Stimulated activated CD4-positive, alpha-beta T cell treated with anti-CD3 and anti-CD28 coated beads, Interleukin-4, amount 100 ng/mL, for 24 hours (primary cell): ENCODE measurements at places on chromosomes 7 and 10.

DNA sequence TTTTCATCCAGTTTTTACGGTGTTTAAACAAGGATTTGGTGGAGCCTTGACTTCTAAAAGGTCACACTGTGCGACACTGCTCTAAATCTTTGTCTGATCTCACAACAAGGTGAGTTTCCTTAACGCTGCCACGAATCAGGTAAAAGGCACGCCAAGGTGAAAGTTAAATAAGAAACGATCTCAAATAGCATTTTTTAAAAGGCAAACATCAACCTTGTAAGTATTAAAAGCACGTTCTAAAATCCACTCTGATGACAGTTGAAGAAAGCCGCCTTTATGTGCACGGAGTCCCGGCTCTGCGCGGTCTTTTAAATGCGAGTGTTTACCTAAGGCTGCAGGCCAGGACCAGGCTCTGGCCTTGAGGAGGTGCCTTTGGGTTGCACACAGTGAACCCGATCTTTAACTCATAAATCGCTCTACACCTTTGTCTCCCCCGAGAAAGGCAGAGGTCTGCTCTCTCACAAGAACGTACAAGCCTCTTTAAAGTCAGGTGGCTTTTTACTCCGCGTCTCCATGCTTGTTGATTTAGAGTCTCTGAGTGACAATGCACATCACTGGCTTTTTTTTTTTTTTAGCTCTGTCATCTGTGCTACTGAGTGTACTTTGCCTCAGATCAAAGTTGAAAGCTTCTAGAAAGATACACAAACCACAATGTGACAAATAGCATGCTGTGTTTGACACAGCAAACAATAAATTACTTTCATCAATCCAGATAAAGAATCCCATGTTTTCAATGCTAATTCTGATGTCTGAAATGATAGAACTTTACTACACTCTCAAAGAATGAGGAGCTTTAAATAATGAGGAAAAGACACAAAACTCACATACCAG, 25.9 kb upstream of the RNF32 start:
- no peak for DNase-seq

- DNase-seq, result no peak
Measured at GRCh38 chr7:115707258-115708012, 323.1 kb downstream of the TFEC start.

DNA sequence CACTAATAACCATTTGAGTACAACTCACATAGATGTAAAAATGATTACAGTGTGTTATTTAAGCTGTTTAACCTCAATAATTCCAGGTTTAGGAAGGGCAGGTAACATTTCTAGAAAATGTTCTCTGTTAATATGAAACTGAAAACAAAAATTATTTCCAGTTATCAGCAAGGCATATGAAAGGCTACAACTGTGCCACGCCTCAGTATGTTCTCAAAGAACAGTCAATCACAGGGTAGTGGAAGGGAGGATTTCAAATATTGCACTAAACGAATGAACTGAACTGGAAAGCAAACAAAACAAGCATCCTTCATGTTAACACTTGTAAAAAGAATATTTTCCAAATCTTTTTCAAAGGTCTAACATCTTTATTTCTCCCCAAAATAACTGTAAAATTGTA, 31.3 kb downstream of the ARHGAP19 start:
- DNase-seq, result no peak

DNA sequence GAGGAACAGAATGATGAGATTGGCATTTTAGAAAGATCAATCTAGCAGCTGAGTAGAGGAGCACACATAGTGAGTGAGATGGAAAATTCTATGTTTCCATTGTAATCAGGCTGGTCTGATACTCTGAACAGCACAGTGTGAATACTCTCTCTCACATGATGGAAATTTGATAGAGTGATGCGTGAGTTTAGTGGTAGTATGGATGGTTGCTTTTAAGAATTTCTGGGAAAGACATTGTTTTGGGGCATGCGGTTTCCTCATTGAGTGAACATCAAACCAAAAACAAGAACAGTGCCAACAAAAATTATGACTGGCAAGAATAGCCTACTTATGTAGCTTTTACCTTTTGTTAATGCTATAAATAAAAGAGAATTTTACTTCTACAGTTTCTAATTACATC, 183.2 kb downstream of the PDE1C start:
- no peak for DNase-seq

GRCh38 chr7:41930538-41931262, 227.8 kb upstream of the INHBA start:
- no peak for DNase-seq

GRCh38 chr7:93219868-93220267, 6.4 kb downstream of the HEPACAM2 start:
- no peak for DNase-seq

DNA sequence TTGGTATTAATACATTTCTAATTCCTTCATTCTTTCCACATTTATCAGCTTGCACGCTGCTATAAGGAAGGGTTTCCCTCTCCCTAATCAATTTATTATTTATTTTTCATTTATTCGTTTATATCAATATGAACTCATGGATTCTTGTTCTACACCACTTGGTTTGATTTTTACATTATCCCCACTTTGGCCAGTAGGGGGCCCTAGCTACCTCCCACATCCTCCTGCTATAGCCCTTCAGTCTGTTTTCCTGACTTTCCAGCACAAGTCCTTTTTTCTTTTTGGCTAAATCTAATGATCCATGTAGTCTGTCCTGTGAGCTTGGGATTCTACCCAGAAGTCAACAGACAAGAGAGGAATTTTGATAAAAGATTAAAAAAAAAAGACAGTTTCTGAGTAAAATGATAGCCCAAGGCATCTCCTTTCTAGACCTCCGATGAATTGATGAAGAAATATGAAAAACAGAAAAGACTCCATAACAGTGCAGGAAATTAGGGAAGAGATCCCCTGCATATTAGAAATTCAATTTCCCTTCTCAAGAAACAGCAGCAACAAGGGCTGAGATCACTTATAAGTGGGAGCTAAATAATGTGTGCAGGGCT, 47.7 kb downstream of the LYZL2 start:
- DNase-seq, result peak; percentile 30

GRCh38 chr7:133529861-133530260, 277.0 kb downstream of the EXOC4 start:
- DNase-seq, result no peak

DNA sequence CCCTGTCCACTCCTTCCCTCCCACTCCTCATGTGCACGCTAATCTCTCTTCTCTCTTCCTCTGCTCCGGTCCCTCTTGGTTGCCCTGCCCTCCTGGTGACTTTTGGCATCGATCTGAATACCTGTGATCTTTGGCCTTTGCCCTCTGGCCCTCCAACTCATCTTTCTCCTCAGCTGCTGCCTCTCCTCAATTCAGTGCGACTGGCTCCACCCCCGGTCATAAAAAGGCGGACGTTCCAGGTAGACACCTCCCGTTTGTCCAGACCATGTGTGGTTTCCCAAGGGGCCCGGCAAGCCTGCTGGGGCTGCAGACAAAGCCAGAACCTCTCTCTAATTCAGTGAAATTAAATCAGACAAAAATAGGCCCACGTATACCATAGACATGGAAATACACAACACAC, 96.8 kb downstream of the COL13A1 start:
- no peak for DNase-seq

DNA sequence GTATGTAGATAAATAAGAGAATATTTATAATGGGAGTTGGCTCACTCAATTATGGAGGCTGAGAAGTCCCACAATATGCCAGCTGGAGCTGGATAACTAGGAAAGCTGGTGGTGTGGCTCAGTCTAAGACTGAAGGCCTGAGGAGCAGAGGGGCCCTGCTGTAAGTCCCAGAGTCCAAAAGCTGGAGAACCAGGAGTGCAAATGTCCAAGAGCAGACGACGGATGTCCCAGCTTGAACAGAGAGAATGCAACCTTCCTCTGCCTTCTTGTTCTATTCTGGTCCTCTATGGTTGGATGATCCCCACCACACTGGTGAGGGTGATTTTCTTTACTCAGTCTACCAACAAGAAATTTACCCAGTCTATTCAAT, 13.2 kb downstream of the IL2RA start:
- DNase-seq, result no peak

GRCh38 chr10:103895411-103896186, 22.4 kb downstream of the STN1 start:
- DNase-seq, result no peak

- no peak for DNase-seq
Measured at GRCh38 chr7:26101361-26102151, 50.4 kb upstream of the NFE2L3 start.

- DNase-seq, result no peak
Measured at GRCh38 chr10:3340127-3340730, 167.6 kb upstream of the PITRM1 start.

GRCh38 chr10:109996225-109996624, 11.6 kb upstream of the ADD3 start:
- DNase-seq, result no peak

GRCh38 chr10:23150091-23150490, 42.0 kb upstream of the PTF1A start:
- no peak for DNase-seq

GRCh38 chr7:552868-553635, 33.4 kb upstream of the PDGFA start:
- DNase-seq, result no peak

GRCh38 chr7:127848241-127848640, 183.0 kb downstream of the LRRC4 start:
- DNase-seq, result no peak

GRCh38 chr10:80261316-80262030, 28.0 kb downstream of the MAT1A start:
- no peak for DNase-seq

- DNase-seq, result no peak
Measured at GRCh38 chr7:140873434-140873833, 51.3 kb downstream of the BRAF start.

DNA sequence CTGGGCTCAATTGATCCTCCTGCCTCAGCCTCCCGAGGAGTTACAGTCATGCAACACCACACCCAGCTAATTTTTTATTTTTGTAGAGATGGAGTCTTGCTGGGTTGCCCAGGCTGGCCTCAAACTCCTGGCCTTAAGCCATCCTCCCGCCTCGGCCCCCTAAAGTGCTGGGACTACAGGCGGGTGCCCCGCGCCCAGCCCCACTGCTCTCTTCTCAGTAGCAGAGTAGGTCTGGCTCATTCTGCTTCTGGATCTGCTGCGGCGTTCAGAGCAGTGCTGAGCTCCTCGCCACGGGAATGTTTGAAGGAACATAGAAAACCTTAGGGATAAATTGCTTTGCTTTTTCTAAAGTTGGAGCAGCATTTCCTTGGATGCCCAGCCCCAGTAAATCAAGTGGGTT, 27.4 kb downstream of the WIPI2 start:
- no peak for DNase-seq

GRCh38 chr7:147653456-147653855, 937.1 kb upstream of the C7orf33 start:
- no peak for DNase-seq

DNA sequence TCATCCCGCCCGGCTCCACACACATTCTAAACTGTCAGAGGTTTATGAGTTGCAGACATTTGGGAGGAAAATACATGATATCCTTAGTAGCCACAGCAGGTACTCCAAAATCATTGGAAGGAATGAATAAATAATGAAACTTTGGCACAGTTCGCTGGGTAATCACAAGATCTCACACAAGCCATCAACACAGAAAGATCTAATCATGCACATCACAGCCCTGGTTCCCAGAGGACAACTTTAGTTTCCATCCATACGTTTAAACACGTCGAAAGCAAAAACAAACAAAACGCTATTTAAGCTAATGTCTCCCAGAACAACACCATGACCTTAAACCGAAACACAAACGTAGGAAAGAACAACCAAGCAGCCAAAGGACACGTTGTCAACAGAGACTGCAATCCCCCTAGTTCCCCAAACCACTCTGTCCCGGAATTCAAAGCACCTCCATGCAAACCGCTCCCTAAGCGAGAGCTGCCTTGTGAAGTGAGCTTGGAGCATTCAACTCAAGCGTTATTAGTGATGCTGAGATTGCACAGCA, 12.3 kb downstream of the SVIL start:
- no peak for DNase-seq

DNA sequence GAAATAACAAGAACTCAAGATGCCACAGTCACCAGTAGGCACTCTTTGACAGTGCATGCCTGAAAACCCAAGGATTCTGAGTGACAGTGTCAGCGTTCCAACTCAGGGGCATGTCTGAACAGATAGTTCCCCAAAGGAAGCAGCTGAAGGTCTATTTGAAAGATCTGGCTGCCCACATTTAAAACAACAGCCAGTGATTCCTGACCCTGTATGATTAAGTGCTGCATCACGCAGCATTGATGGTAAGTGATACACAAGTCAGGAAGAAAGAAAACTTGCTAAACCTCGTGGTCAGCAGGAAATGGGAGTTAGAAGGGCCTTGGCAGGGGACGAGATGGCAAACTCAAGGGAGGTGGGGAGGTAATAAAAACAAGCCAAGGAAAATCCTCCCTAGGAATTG, 1013.1 kb downstream of the TYW1 start:
- no peak for DNase-seq

GRCh38 chr10:46319389-46319788, 32.6 kb downstream of the ANTXRL start:
- no peak for DNase-seq

- no peak for DNase-seq
Measured at GRCh38 chr10:2798336-2799022, 268.9 kb upstream of the PFKP start.

DNA sequence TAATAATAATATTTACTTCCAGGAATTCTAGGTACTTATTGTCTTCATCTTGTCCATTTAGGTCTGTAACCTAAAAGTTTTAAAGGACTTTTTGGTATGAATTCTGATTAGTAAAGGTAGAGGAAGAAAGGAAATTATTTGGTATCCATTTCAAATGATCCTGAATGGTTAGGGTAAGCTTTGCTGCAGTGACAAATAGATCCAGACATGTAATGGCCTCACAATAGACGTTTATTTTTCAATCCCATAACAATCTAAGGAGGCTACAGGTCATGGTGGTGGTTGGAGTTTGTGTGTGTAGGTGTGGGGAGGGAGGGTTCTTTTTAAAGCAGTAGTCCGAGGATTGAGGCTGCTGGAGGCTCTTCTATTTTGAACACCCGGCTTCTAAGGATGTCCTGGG, 5.3 kb downstream of the FBH1 start:
- no peak for DNase-seq

GRCh38 chr10:100103581-100103980, 21.9 kb upstream of the CPN1 start:
- DNase-seq, result no peak

GRCh38 chr10:104288355-104288754, 19.4 kb downstream of the GSTO2 start:
- no peak for DNase-seq

DNA sequence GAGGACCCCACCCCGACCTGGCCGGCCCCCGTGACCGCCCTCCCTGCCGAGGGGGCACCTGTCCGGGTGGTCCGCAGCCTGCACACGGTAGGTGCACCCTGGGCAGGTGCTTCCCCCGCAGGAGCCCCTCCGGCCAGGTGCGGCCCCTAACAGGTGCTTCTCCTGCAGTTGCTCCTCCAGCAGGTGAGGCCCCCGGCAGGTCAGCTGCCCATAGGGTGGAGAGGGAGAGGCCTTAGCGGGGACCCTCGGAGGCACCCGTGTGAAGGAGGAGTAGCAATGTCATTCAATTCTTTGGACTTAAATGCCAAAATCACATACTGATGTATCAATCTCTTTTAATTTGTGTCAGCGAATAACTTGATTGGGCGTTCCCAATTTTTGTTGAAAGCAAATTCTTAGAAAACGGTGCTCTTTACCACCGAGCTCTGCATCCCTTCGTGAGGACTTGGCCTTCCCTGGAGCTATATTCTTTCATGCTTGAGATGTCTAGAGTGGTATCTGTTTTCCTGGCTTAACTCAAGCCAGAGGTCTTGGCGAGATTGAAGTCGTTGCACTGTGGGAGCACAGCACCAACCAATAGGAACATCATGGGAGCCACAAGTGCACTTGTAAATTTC, 738 bp upstream of the NCAPG2 start:
- DNase-seq, result no peak

GRCh38 chr7:75969704-75970498, 24.5 kb downstream of the TMEM120A start:
- no peak for DNase-seq
